ENCODE measurements at places on chromosomes 5 and 9.
A peak's percentile ranks its signal among the peaks of the same experiment; 100 is the strongest.

- DNase-seq = peak; percentile 50
Observed at GRCh38 chr9:35736201-35736633, 3.8 kb downstream of the CREB3 start.

GRCh38 chr5:31487506-31487905 is 44.4 kb downstream of the DROSHA start:
- no peak for DNase-seq

- DNase-seq = no peak
Observed at GRCh38 chr9:16654596-16655126, 215.8 kb downstream of the BNC2 start.

- no peak for DNase-seq
Observed at GRCh38 chr9:108033976-108034964, 544.7 kb upstream of the KLF4 start.

DNA sequence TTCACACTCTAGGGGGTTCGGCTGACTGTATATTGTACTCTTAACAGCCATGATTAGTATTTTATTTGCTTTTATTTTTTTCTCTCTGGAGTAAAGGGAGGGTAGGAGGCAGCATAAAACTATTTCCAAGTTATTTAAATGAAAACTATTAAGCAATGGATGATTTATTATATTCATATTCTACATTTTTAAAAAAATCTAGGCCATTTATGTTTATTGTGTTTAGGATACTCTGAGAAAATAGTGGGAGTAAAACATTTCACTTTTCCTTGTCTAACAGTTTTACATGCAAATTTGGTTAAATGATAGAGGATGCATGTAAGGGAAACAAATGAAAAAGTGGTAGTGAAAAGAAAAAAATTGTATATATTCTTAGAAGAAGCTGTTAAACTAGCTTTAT is 276.3 kb downstream of the GAS1 start:
- no peak for DNase-seq

- no peak for DNase-seq
Observed at GRCh38 chr9:135906291-135907005, 898 bp downstream of the CAMSAP1 start.

DNA sequence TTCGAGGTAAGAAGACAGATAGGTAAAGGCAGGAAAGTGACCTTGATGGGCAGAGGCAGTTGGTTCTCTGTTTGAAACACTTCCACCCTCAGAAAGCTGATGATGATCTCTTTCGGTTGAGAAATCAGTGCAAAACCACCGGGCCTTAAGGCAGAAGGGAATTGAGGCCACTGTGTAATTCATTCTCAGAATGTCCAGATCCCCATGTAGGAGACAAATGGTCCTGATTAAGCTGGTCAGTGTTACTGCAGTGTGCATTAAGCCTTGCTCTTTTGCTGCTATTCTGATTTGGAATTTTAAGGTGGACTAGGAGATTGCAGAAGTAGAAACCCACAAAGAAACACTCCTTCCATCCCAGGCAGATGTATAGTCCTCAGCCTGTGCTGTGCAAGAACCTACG is 255.2 kb downstream of the ARHGAP26 start:
- no peak for DNase-seq

DNA sequence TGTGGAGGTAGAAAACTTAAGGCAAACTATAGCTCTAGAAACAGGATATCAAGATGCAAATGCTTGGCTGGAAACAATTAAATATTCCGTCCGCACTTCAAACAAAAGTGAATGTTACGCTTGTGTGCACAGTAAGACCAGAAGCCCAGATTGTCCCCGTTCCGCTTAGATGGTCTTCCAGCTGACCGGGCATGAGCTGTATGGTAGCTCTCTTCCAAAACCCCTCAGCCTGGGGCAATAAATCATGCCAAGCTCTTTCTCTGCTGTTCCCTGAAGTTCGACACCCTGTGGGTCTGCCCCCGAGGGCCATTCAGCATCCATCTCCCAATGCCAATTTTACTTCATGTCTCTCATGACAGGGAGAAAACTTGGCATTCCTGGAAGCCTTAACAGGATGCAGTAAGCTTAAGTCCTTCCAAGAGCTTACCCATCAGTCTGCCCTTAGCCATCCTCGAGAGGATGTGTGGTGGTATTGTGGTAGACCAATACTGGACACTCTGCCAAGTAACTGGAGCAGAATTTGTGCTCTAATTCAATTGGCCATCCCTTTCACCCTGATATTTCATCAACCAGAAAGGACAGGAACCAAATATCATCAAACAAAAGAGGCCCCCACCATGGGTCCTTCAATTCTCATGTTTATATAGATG is 70.7 kb upstream of the RANBP6 start:
- no peak for DNase-seq

DNA sequence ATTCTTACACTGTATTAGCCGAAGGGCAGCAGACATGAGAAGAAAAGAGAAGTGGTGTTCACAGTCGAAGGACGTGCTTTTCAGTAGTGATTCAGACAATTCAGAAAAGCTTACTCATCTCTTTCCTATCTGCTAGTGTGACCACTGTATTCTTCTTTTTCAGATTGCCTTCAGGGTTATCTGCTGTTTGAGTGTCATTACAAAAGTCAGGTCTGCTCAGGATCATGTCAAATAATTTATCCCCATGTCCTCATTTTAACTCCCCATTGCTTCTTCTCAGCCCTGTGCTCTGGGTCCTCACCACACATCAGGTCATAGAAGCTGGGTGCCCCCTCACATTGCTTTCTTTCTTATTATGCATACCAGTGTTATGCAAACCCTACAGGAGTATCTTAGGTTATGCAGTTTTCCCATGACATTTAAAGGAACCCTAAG is 394.0 kb downstream of the CETN3 start:
- DNase-seq = peak; percentile 56

DNA sequence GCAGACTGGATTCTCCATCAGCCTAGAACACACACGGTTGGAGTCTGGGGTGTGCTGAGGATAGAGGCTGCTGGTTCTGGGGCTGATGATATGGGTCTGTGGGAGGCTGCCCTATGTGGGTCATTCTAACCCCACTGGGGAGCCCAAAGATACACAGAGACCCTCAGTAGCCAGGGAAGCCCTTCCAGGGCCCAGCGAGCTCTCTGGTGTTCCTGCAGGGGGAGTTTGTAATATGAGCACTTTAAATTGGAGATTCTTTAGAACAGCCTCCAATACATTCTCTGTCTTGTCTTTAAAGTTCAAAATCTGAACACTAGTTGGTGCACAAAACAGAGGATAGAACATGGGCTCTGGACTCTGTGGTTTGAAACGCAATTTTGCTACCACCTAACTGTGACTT is 2.4 kb downstream of the ACTL7A start:
- no peak for DNase-seq

GRCh38 chr5:16827755-16828154 is 108.3 kb downstream of the MYO10 start:
- DNase-seq = no peak

DNA sequence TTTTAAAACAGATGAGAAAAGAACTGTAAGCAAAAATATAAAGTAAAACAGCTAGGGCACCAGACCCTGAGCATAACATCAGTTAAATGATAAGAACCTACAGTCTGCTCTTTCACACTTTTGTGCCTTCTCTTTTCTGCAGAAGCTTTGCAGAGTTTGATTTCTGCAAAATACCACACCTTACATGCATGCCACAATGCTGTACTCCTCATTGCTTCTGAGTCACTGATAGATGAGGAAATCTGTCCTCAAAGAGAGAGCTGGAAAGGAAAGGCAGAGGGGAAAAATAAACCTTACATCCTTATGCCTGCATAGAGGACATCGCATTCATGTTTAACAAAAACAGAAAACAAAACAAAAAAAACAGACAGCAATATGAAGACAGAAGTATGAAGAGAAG is 142.9 kb downstream of the ATPSCKMT start:
- DNase-seq = no peak

DNA sequence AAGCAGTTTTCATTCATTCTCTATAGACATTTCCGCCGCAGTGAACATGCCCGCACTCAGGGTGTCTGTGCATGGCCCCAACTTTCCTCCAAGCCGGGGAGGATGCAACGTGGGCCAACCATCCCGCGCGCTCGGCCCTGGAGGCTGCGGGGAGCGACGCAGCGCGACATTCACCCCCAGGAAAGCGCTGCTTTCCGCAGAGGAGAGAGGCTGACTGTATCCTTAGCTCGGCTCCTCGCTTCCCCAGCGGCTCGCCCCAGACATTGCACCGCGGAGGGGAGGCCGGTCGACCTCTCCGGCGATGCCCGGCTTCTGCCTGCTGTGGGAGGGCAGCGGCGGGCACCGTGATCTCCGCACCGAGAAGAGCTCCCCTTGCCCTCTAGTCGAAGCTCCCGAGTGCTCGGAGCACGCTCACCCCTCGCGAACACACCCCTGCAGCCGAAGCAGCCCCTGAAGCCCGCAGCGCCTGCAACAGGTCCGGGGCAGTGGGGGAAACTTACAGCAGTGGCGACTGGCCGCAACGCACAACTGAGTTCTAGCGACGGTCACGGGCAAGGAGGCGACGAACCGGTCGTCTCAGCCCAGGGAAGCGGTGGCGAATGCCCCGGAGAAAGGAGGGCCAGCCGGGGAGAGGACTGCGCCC is 600 bp downstream of the ENC1 start:
- DNase-seq = peak; percentile 73

DNA sequence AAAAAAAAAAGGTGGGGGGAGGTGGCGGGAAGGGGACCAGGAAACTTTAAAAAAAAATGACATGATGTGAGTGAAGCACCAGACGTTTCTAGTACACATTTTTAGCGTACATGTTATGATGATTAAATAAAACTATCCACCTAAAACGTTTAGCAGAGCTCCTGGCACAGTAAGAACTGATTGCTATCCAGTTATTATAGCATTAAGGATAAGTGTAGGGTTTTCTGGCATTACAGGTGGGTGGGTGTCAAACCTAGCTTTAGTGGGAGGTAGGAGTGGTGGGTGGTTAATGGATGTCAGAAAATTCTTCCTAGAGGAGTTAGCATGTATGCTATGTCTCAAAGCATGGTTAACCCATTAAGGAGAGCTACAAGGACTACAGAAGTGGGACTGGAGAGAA is 2329.5 kb downstream of the MAT2B start:
- no peak for DNase-seq

DNA sequence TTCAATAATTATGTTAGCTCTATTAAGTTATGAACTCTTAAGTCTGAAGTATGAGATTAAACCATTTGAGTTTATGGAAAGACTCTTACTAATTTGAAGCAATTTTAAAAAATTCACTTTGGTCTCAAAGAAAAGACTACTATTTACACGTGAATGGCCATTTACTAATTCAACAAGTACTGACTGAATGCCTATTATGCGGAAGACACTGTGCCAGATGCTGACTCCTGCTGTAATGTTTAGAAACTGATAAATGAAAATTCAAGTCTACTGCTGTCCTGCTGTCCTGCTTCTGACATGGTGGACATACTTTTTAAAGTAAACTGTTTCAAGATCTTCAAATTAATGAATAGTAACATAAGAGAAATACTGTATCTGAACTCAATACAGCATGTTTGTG is 116.2 kb downstream of the MPDZ start:
- no peak for DNase-seq

- DNase-seq = no peak
Observed at GRCh38 chr9:882416-882924, 41.0 kb downstream of the DMRT1 start.

GRCh38 chr5:82421119-82421518 is 143.0 kb upstream of the RPS23 start:
- no peak for DNase-seq

DNA sequence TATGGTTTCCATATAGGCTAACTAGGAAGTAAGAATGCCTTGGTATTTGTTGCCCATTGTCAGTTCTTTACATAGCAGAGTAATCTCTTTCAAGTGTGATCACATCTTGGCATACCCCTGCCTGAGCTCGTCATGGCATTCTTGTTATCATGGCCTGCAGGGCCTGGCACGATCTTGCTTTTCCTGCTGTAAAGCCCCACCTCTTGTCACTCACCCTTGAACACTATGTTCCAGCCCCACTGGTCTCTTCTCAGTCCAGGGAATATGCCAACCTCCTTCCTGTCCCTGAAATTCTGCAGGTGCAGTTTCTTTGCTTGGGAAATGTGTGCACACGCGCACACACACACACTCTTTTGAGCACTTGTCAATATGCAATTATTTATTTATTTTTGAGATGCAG is 250.2 kb upstream of the DMRT1 start:
- DNase-seq = no peak

GRCh38 chr9:121059998-121060636 is 10.0 kb upstream of the C5 start:
- DNase-seq = peak; percentile 28

- no peak for DNase-seq
Observed at GRCh38 chr5:155886311-155887031, 440.5 kb upstream of the SGCD start.

DNA sequence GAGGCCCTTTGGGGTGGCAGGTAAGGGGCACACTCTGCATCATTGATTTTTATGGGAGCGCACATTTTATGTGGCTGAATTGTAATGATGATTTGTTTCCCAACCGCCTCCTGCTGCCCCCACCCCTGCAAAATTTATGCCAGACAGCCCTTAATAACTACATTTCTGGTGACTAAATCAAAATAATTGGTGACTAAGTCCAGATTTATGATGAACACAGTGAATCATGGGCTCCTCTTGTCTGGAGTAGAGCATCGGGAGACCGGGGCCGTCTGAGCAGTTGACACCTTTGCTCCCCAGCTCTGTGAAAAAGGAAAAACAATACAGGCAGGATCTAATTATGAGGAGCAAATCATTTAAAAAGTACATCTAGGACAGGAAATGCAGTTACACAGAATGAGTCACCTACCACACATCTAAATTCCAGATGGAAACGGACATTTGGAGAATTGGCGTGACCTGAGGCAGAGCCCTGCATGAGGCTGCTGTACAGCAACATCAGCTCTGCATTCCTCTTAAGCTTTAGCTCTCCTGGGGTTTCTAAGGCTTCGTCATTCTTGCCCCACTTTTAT is 58.9 kb downstream of the DOCK2 start:
- no peak for DNase-seq

- DNase-seq = no peak
Observed at GRCh38 chr5:37867654-37868053, 27.8 kb upstream of the GDNF start.

DNA sequence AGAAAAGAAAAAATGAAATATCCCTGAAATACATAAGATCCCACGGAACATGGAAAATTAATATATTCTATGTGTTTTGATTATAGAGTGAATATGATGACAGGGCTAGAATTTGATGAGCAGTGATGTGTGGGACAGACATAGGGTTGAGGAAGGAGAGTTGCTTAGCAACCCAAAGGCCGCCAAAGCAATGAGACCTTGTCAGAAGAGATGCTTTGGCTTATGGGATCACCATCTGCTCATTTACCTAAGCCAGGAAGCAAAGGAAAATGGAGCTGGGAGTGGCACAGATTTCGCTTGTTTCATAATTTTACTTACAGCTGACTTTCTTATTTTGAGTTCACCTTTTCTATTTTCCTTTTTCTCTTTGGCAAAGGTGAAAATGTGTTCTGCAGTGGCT is 20.9 kb upstream of the HAPLN1 start:
- DNase-seq = no peak

GRCh38 chr5:43073597-43074546 is 33.8 kb upstream of the ANXA2R start:
- DNase-seq = no peak

DNA sequence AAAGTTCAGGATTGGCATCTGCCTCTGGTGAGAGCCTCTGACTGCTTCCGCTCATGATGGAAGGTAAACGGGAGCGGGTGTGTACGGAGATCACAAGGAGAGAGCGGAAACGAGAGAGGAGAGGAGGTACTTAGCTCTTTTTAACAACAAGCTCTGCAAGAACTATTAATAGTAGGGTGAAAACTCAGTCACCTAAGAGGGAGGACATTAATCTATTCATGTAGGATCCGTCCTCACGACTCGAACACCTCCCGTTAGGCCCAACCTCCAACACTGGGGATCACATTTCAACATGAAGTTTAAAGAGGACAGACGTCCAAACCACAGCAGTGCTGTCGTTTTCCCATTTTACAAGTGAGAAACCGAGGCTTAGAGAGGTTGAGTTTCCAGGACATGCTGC is 173.7 kb downstream of the SLC28A3 start:
- DNase-seq = no peak
